ENCODE measurements at places on chromosomes 3 and 15. TPM values are rescaled to one million over a fixed set of nuclear protein-coding genes. Genes with fewer than 3 reads are reported as not detected.

Gene GPR171
- not detected for total RNA-seq

Gene SNX22
- 0.78 TPM for total RNA-seq

Gene RABL3
- total RNA-seq = 17.3 TPM

Gene HDC
- total RNA-seq = not detected

Gene SCN11A
- total RNA-seq = 1.6 TPM

Gene ANKUB1
- total RNA-seq = not detected

Gene TMEM212
- not detected for total RNA-seq

Gene CCR3
- not detected for total RNA-seq

Gene RASL12
- 14.0 TPM for total RNA-seq

Gene C3orf20
- 0.09 TPM for total RNA-seq

Gene ASB14
- total RNA-seq = not detected

Gene NPAP1
- total RNA-seq = 0.51 TPM

Gene LMAN1L
- 0.35 TPM for total RNA-seq

Gene ZNF80
- total RNA-seq = not detected

Gene REC114
- not detected for total RNA-seq

Gene CCDC50
- 53.1 TPM for total RNA-seq

Gene RPL39L
- 14.5 TPM for total RNA-seq

Gene SNX4
- total RNA-seq = 29.9 TPM

Gene ADIPOQ
- total RNA-seq = not detected

Gene MYO5C
- total RNA-seq = 19.9 TPM

Gene CCDC39
- not detected for total RNA-seq

Gene ERICH6
- 0.68 TPM for total RNA-seq

Gene CKMT1B
- 0.44 TPM for total RNA-seq

Gene C3orf49
- total RNA-seq = not detected

Gene LMCD1
- total RNA-seq = 22.4 TPM

Gene XYLB
- total RNA-seq = 5.2 TPM

Measured in mesothelial cell of epicardium (in vitro differentiated cells).